NCI-H1092 treated with DMSO at 0.1 percent for 48 hours (cell line): ENCODE measurements at places on chromosomes 2 and 18.

DNA sequence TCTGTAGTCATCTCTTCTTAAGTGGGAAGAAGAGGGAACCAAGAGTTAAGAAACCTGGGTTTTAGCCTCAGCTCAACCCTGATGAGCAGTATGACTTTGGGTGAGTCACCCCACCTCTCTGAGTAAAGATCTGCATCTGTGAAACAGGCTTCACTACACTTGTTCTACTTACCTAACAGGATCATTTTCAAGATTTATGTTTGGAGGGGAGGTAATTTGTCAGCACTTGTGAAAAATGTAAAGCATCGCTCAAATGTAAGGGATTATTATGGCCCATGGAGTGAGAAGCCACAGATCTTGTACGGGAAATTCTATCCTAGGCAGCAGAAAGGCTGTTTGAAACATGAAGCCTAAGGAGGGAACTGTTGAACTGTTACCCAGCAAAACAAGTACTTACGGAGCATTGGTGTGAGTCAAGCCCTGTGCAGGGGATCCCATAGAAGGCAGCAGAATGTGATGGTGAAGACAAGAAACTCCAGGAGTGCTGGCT is 160.6 kb downstream of the PRKCE start:
- no peak for DNase-seq

DNA sequence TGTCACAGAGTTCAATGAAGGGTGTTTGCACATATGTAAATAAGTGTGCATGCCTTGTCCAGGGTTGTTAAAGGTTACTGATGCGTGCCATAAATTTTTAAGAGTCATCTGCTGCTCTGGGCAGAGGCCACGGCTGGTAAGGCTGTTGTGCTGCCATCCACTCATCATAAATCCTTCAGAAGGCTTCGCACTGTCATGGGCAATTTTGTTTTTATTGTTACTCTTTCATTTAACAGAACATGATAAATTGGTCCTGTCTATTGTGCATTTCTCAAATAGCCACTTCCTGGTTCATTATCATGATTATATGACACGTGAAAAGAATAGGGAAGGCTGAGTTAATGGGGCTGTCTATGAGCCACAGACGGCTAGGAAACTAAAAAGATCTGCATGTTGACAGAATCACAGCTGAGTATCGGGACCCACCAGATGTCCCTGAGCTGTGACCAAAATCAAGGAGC is 634.3 kb upstream of the SOX11 start:
- DNase-seq, result peak; percentile 84

GRCh38 chr2:161010503-161011015 is 149.7 kb upstream of the TANK start:
- DNase-seq, result no peak

GRCh38 chr2:236632295-236633218 is 62.9 kb downstream of the ACKR3 start:
- DNase-seq, result no peak

- no peak for DNase-seq
Measured at GRCh38 chr2:228602288-228602687, 420.8 kb upstream of the SPHKAP start.

DNA sequence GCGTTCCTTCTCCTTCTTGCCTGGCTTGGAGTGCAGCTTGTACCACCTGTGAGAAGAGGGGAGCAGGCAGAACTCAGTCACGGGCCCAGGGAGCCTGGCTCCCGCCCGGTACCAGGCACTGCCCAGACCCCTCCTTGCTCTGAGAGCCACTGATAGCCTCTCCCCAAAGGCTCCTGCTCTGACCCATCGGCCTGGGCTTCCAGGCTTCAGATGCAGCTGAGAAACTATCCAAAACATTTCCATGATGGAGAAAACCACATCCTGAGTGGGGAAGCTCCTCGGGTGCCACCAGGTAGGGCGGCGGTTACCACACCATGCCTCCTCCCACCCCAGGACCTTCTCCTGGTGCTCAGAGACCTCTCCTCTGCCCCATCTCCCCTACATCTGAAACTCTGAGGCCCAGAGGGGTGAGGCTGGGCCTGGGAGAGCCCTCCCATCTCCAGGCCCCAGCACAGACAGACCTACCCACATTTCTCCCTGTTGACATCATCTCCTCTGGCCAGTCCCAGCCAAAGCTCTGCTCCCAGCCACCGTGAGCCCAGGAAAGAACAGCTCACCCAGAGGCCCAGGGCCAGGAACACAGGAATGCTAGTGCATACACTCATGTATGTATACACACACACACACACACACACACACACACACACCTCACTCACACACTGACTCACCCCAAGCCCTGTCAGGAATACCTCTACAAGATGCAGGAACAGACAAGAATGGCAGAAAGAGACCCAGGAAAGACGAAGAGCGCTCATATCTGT is 17.9 kb upstream of the SFXN5 start:
- DNase-seq, result no peak

DNA sequence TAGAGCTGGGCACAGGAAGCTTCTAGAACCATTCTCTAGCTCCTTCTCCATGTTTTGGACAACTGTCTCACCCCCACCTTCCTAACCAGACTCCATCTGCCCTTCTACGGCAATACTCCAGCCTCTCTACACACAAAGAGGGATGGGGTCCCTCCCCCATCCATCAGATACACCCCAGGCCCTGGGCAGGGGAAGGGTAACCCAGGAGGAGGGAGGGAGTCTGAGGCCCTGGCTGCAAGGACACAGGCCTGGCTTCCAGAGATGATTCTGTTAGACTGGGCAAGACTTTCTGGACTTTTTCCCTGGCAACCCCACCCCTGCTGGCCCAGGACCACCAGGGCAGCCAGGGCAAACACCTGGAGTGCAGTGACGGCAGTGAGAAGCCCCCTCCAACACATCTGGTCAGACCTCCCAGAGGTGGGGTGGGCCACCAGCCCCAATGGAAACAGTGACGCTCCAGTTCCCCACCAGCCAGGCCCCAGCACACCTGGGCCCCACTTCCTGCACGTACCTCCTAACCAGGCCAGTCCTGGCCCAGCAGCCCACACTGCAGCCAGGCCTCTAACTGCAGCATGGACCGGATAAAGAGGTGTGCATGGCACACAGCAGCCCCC is 6.5 kb downstream of the CYP26B1 start:
- no peak for DNase-seq

- no peak for DNase-seq
Measured at GRCh38 chr2:144707736-144708326, 187.9 kb upstream of the ZEB2 start.

DNA sequence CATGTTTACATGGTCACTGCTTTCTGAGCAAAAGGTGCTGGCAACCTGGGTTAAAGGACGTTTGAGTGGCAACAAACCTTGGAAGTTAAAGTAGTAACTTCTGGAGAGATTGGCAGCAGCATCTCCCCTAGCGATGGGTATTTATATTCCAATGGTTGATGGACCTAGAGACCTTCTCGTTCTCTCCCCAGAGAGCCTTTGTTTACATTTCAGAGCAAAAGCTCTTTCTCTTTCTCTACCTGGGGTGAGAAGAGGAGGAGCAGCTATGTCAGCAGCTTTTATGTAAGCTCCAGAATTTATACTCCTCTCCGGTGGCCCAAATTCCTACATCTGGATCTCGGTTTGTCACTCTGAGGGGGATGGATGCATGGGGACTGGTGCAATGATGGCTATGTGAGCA is 213.7 kb upstream of the ARL4C start:
- DNase-seq, result no peak

DNA sequence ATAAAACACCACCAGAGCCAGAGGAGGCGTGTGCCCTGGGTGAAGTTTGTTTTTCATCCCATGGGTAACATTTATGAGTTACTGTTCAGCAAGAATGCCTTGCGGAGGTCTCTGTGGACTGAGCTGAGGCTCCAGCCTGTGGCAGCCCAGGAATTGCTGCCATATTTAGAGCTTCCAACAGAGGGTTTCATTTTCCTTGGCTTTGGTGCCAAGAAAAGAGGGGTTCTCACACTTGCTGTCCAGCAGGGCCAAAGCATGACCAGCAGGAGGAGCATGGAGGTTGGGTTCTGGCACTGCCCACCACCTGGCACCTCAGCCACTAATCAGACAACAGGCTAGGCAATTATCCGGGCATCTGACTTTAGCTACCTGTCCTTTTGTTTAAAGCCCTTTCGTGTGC is 36.7 kb downstream of the EPAS1 start:
- no peak for DNase-seq

DNA sequence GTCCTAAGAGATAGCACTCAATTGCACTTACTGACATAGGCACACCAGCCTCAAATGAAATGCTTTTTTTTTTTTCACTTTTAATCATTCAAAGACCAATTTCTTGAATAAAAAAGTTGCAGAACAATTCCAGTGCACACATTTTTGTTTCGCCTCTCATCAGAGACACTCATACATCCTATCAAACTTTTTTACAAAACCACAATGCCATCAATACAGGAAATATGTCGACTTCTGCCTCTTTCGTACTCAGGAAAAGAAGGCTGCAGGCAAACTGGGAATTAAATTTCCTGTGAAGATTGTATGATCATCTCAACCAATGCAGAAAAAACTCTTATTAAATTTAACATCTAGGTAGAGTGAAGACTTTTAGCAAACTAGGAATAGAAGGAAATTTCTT is 112.4 kb downstream of the DNER start:
- DNase-seq, result no peak

GRCh38 chr2:197285361-197285760 is 25.2 kb downstream of the ANKRD44 start:
- DNase-seq, result no peak

DNA sequence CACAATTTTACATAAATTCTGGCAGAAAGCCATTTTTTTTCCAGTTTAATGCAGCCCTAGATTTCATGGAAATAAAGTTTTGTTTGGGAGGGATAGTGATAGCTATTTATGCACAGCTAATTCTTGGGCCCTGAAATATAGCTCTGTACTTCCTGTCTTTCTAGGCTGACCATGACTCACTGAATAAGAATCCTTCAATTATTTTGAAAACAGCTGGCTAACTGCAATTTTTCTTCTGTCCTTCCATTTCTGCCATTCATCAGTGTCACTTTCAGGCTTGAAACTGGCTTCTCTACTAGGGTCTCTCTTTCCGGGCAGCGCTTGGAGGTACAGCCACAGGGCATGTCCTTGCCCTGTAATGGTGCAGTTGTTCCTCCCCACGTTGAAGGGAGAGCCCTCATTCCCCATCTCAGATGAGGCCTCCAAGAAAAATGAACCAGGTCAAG is 97.1 kb upstream of the TMEM178A start:
- no peak for DNase-seq

- no peak for DNase-seq
Measured at GRCh38 chr2:76448956-76449355, 738.2 kb upstream of the GCFC2 start.
